AG04450 (cell line): ENCODE measurements at places on chromosomes 2 and 18.
A peak's percentile ranks its signal among the peaks of the same experiment; 100 is the strongest.

GRCh38 chr2:29040552-29040951 lies 33.8 kb downstream of the PCARE start:
- no peak for DNase-seq

DNA sequence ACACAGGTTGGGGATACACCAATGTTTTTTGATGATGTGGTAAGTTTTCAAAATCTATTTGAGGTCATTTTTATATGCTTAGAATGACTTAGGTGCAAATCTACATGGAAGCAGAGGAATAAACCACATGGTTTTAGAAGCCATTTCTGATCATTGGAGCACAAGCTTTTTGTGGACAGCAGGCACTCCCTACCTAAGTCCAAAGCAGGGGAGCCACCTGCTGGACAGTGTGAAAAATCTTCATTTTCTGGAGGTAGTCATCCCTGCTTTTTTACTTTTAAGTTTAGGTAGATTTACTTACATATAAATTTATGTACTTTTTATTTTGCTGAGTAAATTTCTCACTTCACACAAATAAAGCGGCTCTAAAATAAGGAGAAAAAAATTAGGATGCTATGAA lies 323.2 kb downstream of the PLCL1 start:
- peak; percentile 38 for DNase-seq

GRCh38 chr2:128026448-128027277 lies 1.2 kb downstream of the SAP130 start:
- DNase-seq: no peak

DNA sequence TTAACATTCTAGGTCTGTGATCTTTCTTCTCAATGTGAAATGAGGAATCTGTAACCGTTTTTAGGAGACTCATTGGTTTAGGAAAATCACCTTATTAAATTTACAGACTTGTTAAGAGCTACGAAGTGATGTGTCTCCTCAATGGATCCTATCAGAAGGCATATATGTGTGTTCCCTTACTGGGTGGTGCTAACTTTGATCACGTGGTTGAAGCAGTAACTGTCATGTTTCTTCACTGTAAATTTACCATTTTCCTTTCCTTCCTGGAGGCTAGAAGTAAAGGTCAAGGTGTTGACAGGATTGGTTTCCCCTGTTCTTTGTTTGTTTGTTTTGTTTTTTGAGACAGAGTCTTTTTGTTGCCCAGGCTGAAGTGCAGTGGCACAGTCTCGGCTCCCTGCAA lies 1.4 kb upstream of the MTHFD2 start:
- no peak for DNase-seq

GRCh38 chr2:130796290-130796689 lies 40.4 kb upstream of the ARHGEF4 start:
- no peak for DNase-seq

DNA sequence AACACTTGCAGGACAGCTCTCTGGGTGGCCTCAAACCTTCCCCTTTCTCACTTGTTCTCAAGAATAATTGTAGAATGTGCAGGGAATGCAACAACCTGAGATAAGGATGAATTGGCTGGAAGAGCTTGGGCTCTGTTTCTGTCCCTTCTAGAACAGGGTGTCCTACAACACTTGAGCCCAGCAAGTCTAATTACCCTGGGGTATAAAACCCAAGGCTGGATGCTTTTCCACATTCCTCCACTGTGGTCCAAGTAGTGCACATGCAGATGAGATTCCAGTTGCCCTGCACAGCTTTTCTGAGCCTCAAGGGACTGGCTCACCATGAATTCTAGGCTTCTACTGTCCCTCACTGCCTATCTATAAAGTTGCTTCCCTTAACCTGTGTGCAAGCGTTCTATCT lies 140.8 kb upstream of the SPATS2L start:
- no peak for DNase-seq

GRCh38 chr2:172539767-172540166 lies 16.1 kb upstream of the PDK1 start:
- DNase-seq: no peak

GRCh38 chr18:61870151-61870550 lies 22.7 kb downstream of the RNF152 start:
- DNase-seq: peak; percentile 57

- DNase-seq: no peak
These were observed 545.8 kb downstream of the ARHGAP15 start for GRCh38 chr2:143675021-143675420.

DNA sequence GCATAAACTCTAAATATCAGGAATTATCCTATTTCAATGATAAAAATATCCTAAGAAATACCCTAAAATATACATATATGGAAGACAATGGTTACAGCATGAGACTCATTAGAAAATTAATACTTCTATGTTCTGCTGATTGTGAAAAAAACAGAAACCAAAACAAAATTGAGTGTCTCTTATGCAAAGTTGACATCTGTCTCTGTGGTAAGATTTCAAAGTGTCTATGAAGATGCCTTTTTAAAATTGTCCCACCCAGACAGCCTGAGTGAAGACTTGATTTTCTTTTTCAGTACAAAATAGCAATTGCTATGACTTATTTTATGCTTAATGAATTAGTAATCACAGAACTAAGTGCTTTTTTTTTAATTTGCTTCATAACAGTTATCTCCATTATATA lies 1368.4 kb upstream of the LRRTM1 start:
- no peak for DNase-seq

GRCh38 chr2:237697586-237698357 lies 70.4 kb downstream of the LRRFIP1 start:
- no peak for DNase-seq

GRCh38 chr2:121501031-121501430 lies 29.6 kb upstream of the RNU4ATAC start:
- no peak for DNase-seq

- no peak for DNase-seq
These were observed 257.1 kb downstream of the PRKCE start for GRCh38 chr2:45908316-45909170.

GRCh38 chr18:59640721-59641120 lies 56.5 kb downstream of the CCBE1 start:
- no peak for DNase-seq

GRCh38 chr2:31270822-31271231 lies 36.9 kb downstream of the EHD3 start:
- no peak for DNase-seq

GRCh38 chr2:85727798-85728197 lies 26.0 kb upstream of the ATOH8 start:
- DNase-seq: no peak

- no peak for DNase-seq
These were observed 264.2 kb downstream of the SS18 start for GRCh38 chr18:25825979-25826776.

DNA sequence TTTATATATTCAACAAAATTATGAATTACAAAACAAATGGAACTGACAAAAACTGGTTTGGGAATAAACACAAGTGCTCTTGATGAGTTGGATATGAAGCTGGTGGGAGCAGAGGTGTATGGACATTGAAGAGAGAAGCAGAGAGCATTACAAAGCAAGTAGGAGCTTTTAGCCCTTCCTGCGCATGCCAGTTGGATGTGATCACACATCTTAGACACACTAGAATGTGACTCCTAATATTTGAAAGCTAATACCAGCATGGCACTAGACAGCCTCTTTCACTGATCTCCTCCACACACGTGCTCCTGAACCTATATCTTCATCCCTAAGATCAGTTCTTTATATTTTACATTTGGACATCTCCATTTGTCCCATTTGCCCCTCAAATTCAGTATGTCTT lies 298.1 kb downstream of the MTX2 start:
- no peak for DNase-seq

DNA sequence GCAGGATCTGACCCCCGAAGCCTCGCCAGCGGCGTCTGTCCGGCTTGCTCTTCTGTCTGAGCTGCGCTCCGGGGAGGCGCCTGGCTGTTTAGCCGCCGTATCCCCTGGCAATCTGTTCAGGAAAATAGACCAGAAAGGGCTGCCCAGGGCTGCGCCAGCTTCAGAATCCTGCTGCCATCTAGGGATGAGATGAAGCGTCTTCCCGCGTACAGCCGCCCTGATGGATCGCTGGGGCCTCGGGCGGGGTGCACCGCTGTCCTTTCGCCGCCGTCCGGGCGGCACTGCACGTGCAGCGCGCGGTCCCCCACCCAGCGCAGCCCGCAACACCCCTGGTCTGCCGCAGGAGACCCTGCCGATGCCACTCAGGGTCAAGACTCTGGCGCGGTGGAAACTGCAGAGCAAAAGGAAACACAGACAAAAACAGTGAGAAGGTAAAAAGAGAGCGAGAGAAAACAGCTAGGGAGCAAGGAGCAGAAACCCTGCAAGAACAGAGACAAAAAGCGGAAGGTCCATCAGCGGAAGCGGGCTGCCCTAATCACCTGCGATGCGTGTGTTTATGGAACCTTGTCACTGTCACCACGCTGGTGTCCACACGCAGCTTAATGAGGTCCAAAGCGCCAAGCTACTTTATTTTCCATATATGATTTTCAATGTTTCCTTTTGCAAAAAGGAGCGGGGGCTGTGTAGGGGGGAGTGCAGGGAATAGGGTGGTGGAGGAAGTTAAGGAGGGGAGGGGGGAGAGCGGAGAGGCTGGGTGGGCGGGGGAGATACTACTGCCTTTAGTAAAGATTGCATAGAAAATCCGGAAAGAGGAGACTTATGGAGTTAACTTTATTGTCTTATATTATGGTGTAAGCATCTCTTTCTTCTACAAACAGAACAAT lies 2113.3 kb upstream of the PIK3C3 start:
- peak; percentile 27 for DNase-seq

DNA sequence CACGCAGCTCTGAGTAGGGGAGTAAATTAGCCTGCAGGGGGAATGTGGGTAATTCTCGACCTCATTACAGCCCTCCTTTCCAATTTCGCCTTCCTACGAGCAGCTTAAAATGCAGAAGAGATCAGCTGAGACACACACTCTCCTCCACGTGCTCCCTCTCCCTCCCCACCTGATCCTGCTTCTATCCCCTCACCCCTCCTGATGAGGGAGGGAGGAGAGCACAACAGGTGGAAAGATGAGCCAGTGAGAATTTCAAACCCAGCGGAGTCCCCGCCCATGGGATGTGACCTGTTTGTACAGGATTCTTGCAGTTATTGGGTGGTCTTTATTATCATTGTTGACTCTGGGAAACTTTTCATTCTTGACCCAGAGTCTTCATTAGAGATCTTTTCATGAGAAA lies 35.5 kb downstream of the DDX18 start:
- DNase-seq: no peak

DNA sequence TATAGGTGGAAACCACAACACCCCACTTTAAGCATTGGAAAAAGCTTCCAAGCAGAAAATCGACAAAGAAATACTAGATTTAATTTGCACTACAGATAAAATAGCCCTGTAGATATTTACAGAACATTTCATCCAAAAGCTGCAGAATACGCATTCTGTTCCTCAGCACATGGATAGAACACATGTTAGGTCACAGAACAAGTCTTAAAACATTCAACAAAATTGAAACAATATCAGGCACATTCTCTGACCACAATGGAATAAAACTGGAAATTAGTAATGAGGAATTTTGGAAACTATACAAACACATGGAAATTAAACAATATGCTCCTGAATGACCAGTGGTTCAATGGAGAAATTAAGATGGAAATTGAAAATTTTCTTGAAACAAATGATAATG lies 27.8 kb upstream of the XDH start:
- DNase-seq: no peak

DNA sequence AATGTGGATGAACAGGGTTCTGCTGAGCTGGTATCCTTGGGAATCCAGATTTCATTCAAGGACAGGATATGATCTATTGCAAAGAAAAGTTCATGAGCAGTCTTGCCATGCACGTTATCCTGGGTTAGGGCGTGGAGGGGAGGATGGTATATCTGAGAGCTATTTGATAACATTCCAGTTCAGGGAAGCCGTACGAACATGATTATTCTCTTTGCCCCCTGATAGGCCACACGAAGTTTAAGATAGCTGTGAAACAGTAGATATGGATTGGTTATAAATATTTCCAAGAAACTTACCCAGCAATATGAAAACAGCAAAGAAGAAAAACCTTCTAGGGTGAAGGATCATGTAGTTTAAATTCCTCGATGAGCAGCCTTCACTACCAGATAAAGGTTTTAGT lies 171.9 kb downstream of the LTBP1 start:
- DNase-seq: no peak

- DNase-seq: peak; percentile 59
These were observed 15.5 kb upstream of the RAB10 start for GRCh38 chr2:26018184-26019055.

DNA sequence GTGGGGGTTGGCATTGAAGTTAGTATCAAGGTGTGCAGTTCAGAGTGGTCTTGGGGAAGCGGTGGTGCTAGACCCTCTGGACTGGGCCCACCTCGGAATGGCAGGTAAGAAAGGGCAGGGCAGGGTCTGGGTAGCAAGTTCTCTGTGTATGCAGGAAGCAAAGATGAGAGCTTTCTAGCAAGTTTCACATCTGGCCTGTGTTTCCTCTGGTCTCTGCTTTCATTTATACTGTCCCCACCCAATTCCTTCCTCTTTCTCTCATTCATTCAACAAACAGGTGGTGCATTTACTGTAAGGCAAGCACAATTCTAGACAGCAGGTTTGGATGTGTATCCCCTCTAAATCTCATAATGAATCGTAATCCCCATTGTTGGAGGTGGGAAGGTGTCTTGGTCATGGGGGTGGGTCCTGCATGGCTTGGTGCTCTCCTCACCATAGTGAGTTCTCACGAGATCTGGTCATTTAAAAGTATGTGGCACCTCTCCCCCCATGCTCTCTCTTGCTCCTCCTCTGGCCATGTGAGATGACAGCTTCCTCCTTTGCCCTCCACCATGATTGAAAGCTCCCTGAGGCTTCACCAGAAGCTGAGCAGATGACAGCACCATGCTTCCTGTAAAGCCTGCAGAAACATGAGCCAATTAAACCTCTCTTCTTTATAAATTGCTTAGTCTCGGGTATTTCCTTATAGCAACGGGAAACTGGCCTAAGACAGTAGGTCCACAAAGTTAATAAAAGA lies 51.8 kb downstream of the PKDCC start:
- DNase-seq: no peak

DNA sequence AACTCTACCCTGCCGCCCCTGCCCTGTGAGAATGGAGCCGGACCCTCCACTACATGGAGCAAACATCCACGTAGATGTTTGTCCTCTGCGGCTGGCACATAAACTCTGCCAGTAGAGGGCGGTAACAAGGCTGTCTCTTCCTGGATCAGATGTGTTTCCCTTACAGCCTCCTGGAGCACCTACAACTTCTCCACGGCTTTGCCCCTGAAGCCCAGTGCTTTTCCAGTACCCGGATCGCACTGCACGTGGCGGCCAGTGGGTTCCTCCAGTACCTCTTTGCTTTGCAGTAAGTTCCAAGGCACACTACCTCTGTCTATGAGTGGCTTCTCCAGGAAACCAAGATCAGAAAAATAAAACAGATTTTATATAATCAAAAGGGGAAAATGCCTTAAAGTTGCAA lies 651.3 kb downstream of the DCDC2C start:
- no peak for DNase-seq

DNA sequence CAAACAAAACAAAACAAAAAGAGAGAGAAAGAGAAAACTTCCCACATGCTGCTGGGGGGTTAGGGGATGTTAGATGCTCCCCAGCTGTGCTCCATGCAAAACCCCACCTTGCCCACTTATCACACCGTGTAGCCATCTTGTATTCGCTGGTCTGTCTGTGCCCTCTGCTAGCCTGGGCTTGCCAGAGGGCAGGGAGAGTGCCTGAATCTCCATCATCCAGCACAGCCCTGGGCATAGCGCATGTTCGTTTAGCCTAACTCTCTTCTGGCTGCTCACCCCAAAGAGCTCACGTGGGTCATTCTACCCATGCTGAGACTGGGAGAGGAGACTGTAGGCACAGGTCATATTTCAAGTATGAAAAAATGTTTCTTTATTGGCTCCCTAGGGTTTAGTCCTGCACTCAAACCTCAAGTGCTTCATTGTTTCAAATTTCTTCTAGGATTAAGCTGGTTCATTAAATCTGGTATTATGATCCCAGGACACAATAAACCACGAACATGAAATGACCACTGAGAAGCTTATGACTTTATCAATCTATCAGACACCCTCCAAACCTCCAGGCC lies 100.5 kb downstream of the KCNF1 start:
- no peak for DNase-seq
